ENCODE measurements at places on chromosomes 12 and 14.

DNA sequence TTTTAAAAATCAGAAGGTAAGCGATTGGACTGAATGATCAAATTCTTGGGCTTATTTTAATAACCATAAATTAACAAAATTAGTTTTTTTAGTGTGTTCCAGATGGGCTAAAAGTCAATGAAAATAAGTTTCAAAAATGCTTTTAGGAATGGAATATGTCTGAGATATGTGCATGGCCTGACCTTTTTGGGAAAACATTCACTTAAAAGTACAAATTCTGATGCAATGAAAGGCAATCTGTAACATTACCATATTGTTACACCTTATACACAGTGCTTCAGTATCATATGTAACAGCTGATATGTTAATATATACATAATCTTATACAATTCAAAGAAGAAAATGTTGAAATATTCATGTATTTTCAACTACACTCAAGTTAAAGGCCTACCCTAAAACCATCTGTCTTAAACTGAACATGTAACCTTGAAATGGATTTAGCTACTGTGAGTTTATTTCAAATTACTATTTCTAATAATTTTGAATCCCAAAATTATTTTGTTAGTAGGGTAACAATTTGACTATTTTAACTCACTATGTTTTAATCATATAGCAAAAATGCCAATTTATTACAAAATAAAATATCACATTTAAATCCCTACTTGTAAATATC, 84.8 kb downstream of the EEA1 start:
- DNase-seq: no peak

DNA sequence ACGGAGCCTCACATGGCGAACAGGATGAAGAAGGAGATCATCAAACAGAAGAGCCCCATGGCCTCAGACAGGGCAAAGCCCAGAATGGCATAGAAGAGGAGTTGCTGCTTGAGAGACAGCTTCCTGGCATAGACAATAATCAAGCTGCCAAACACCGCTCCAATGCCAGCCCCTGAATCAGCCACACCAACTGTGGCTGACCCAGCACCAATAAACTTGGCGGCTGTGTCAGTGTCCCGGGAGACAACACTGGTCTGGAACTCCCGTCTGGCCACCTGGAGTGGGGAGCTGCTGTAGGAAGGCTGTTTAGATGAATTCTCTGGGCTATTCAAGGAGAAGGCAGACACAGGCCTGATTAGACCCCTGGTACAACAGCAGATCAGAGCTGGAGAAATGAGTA, 100.1 kb downstream of the HEATR5A start:
- DNase-seq: peak; percentile 15

GRCh38 chr12:96701856-96702255, 205.2 kb upstream of the NEDD1 start:
- no peak for DNase-seq

GRCh38 chr14:91835197-91835919, 32.0 kb downstream of the TC2N start:
- no peak for DNase-seq

DNA sequence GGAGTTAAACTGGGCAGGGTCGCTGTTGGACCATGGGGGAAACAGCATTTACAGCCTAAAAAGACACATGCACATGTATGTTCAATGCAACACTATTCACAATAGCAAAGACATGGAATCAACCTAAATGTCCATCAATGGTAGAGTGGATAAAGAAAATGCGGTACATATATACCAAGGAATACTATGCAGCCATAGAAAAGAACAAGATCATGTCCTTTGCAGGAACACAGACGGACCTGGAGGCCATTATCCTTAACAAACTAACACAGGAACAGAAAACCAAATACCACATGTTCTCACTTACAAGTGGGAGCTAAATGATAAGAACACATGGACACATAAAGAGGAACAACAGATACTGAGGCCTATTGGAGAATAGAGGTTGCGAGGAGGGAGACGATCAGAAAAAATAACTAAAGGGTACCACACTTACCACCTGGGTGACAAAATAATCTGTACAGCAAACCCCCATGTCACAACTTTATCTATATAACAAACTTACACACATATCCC, 25.0 kb upstream of the SRP54 start:
- no peak for DNase-seq

DNA sequence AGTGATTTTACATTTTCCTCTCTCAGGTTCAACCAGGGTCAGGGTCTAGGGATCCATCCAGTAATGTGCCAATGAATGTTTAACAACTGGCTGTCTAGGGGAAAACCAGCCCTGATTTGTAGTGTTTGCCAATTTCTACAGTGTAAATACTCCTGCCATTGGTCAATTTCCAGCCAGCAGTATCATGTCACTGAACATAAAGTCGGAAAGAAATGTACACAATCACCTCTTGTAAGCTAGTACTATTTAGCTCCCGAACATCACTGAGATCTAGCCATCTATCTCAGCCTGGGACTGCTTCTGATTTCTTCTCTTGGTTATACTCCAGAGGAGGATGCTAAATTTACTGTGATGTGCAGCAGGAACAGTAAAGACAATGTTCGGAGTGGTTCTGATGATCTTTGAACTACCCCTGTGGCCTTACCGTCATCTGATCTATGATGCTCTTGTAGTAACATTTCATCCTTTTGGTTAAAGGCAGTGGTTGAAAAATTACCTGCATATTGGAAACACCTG, 36.7 kb upstream of the EGLN3 start:
- no peak for DNase-seq

GRCh38 chr12:108345716-108346633, 6.9 kb upstream of the CMKLR1 start:
- DNase-seq: no peak

DNA sequence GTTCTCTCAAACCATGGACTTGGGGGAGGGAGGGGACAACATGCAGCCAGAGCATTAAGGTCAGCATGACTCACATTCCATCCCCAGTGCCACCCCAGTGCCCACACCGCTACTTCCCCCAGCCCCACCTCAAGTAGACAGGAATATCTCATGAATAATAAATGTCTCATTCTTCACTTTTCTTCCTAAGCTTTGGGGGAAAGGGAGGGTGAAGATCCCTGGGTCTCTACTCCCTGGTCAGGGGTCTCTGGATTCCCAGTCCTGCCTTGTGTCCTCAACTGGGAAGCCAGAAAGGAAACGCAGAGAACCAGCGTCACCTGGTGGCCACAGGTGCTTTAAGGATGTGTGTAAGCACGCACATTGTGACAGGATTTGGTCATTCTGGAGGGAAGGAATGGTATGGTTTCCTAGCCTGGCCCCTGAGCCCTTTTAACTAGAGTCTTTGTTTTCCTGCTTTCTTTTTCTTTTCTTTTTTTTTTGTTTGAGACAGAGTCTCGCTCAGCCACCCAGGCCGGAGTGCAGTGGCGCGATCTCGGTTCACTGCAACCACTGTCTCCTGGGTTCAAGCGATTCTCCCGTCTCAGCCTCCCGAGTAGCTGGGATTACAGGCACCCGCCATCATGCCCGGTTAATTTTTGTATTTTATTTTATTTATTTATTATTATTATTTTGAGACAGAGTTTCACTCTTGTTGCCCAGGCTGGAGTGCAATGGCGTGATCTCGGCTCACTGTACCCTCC, 3.4 kb downstream of the GPR84 start:
- DNase-seq: peak; percentile 94

DNA sequence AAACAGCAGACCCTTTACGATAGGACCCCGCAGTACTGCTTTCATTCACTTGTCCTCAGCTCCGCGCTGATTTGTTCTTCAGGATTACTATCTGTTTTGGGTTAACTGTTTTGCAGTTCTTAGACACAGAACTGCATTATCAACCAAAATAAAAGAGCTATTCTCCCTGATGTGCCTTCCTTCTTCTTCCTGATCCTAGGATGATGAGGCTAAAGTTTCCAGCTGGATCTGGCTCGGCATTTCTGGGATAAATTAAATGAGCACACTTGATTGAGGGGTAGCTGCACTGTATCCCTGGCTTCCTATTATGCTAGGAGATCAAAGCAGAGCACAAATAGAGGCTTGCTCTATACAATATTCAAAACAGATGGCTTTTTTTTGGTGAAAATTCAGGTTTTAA, 165.7 kb downstream of the FBXL14 start:
- no peak for DNase-seq
